ENCODE measurements at places on chromosomes 12 and 14.
A peak's percentile ranks its signal among the peaks of the same experiment; 100 is the strongest.

DNA sequence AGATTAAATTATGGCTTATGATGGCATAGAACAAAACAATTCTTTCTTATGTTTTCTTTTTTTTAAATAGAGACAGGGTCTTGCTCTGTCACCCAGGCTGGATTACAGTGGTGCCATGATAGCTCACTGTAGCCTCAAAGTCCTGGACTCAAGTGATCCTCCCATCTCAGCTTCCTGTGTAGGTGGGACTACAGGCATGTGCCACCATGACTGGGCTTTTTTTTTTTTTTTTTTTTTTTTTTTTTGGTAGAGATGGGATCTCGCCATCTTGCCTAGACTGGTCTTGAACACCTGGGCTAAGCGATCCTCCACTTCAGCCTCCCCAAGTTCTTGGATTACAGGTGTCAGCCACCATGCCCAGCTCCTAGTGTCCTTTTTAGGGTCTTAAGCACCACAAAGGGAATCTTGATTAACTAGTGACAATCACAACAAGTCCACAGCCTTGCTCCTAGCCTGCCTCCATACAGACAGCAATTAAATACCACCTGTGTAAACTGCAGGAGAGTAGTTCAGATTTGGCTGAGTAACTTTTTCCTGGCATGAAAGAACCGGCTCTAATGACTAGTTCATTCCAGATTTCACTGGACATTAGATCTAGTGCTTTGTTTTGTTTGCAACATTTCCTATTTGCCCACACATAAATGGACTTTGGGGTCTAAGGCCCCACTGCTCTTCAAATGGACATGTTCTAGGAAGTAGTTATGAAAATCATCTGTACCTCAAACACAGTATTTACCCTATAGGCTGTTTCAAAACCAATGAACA, 61.6 kb downstream of the SH2B3 start:
- DNase-seq, result no peak

GRCh38 chr12:106240821-106241220, 7.0 kb downstream of the CKAP4 start:
- DNase-seq, result no peak

GRCh38 chr12:125683748-125684381, 618.6 kb downstream of the AACS start:
- DNase-seq, result no peak

DNA sequence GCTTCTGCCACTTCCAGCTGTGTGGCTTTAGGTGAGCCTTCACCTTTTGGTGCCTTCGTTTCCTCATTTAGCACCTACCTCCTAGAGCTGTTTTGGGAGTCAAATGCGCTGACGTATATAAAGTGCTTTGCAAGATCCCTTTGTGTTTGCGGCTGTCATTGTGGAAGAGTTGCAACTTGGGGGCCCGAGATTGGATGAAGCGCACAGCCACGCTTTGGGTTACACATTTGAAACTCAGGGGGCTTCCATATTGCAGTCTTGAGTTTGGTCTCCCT, 636 bp upstream of the ARL6IP4 start:
- DNase-seq, result no peak

GRCh38 chr12:113403435-113404415, at the start of gene SDS:
Gene SDS (minus strand): TSS chr12:113403887. CDS start chr12:113399708, 4,179 bp downstream.
- DNase-seq, result peak; percentile 22

DNA sequence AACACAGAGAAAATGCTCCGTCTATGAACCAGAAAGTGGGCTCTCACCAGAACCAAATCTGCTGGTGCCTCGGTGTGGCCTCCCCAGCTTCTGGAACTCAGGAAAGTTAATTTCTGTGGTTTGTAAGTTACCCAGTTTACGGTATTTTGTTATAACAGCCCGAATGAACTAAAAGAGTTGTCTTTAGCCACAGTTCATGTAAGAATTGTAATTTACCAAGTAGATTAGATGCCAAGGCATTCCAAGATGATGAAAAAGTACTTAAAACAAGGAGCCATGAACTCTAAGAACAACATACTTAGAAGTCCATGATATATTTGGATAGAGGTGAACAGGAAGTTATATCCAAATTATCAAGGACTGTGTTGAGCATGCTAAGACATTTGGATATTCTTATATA, 259.9 kb upstream of the GARIN6 start:
- DNase-seq, result no peak

DNA sequence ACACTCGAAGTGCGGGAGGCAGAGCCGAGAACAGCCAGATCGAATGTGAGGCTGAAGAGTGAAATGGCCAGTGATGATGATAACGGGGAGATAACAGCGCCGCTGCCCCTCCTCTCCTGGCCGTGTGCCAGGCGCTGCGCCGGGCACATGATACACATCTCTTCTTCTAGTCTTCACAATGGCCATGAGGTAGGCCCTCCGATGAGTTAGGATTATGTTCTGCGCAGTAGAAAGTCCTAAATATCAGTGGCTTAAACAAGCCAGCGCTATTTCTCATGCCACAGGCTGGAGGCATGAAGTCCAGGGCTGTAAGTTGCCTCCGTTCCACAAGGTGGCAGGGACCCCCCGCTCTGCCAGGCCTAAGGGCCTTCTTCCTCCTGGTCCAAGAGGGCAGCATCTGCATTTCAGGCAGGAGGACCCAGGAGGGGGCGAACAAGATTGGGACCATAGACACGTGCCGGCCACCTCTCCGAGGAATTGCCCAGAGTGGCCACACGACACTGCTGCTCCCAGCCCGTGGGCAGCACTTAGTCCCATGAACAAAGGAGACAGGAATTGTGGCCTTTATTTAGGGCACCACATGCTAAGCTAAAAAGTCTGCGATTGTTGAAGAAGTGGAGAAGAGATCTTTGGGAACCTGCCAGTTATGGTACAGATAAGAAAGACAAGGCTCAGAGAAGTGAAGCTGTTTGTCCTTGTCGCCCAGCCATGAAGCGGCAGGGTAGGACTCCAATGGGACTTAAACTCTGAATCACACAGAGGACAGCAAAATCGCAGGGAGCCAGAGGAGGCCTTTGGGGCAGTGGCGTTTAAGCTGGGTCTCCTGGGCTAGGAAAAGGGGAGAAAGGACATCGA, 10.9 kb upstream of the HVCN1 start:
- no peak for DNase-seq

- DNase-seq, result peak; percentile 55
These were observed 1.9 kb downstream of the LRRK2 start for GRCh38 chr12:40226705-40227104.

- no peak for DNase-seq
These were observed 82.0 kb downstream of the ETV6 start for GRCh38 chr12:11731455-11731854.

DNA sequence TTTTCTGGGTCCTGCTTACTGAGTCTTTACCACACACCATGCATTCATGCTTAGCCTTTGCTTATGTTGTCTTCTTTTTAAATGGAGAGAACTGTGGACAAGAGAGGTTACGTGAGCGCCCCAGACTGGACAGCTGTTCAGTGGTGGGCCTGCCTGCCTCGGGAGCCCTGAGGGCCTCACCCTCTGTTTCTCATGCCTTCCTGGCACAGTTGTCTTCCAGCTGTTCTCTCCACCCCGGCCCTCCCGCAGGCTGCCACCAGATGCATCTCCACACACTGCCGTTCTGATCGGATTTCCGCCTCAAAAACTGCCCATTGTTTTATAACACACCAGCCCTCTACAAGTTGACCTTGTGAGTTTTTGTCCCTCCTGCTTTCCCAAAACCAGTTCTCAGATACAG, 100.8 kb downstream of the SAMD4A start:
- DNase-seq, result no peak

DNA sequence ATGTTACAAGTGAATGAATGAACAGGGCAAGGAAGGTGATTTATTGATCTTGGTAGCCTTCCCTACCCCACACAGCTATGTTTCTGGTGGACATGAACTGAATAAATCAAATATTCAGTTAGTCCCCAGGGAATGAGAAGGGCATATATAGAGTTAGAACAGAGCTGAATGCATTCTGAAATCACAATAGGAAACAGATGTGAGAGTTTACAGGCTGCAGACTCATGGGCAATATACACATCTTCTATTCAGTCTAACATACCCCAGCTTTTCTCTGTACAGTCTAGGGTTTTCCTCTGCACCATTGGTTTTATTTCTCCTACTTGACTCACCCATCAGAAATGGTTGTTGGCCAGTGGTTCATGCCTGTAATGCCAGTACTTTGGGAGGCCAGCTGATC, 7.3 kb upstream of the STX2 start:
- DNase-seq, result peak; percentile 44

DNA sequence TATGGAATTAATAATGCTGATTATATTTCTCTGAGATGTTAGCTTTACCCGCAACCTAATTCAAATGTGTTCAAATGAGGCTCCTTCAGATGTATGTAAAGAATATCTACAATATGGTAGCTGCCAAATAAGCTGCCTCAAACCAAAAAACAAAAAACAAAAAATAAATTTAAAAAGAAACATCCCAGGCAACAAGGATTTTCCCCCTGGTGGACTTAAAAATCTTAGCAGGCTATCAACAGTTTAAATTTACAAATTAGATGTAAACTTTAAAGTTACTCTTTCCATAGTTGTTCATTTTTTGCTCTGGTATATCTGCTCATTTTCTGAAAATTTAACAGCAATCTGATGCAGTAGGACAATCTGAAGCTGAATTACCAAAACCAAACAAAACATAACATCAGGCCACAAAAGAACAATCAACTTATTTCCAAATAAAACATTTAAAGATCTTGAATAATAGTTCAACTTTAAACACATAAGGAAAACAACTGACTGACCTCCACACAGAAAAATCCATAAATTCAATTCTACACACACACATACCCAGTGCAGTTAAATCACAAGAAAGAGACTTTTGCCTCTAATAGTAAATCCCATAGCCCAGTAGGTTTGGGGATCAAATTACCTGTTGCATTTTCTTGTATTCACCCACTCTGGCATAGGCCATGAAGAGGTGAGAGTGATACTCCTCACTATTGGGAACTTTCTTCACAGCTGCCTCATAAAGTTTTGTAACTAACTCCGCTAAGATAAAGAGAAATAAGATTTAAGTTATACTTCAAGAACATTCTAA, 21.3 kb downstream of the NAA25 start:
- no peak for DNase-seq

DNA sequence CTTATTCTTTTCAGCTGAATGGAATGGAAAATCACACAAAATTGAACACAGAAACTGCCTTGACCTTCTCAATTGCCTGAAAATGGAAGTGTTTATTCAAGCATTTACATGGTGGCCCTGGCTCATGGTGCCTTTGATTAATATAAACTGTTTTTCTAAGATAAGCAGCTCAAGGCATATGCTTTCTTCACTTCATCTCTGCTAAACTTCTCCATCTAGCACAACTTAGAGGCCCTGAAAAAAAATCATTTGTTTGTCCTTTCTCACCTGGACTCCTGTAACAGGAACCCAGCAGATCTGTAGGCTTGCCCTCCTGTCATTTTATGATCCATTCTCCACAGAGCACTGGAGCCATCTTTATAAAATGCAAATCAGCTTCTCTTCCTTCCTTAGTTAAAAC, 117.5 kb upstream of the KRR1 start:
- DNase-seq, result no peak

- DNase-seq, result no peak
These were observed 9.1 kb downstream of the PAH start for GRCh38 chr12:102907918-102908317.

DNA sequence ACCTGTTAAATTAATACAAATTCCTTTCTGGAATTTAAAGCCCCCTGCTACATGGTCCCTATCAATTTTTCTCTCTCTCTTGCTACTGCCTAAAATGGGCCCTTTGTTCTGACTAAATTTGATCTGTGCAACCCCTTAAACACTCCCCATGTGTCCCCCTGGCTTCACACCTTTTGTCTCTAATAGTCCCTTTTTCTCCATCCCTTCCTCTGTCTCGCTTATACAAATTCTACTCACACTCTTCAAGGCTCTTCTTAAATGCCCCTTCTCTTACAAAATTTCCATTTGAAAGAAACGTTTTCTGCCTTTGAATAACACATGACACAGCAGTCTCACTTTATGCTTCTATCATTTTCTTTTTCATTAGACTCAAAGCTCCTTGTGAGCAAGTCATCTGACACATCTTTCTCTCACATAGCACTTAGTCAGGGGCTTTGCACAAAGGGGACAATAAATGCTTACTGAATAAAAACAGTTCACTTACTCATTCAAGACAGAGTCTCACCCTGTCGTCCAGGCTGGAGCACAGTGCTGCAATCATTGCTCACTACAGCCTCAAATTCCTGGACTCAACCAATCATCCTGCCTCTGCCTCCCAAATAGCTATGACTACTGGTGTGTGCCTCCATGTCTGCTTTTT, 41.5 kb upstream of the NR2C1 start:
- no peak for DNase-seq

DNA sequence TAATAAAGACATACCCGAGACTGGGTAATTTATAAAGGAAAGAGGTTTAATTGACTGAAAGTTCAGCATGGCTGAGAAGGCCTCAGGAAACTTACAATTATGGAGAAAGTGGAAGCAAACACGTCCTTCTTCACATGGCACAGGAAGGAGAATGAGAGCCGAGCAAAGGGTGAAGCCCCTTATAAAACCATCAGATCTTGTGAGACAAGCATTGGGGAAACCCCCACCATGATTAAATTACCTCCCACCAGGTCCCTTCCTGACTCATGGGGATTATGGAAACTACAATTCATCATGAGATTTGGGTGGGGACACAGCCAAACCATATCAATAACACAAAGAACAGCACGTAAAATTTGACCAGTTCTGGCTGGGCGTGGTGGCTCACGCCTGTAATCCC, 85.6 kb upstream of the ATF7IP start:
- no peak for DNase-seq

GRCh38 chr12:100995201-100995600, 200.6 kb downstream of the ANO4 start:
- DNase-seq, result no peak

DNA sequence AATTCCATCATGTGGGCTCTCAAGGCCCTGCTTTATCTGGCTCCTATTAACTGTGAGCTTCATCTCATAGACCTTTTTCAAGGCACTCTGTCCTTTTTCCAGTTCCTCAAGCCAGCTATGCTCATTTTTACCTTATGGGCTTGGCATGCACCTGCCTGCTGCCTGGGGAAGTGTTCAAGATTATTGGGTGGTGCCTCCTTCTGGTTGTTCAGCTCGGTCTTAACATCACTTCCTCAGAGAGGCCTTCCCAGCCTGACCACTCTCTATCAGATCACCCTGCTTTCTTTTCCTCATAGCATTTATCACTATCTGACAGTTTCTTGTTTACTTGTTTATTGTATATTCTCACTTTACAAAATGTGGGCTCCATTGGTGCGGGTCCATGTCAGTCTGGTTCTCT, 141.3 kb downstream of the PTPRR start:
- no peak for DNase-seq

GRCh38 chr12:114762490-114763110, 78.6 kb upstream of the TBX3 start:
- DNase-seq, result peak; percentile 41

- no peak for DNase-seq
These were observed 25.9 kb downstream of the GPHB5 start for GRCh38 chr14:63292805-63293204.

- DNase-seq, result no peak
These were observed 158.5 kb upstream of the HMGA2 start for GRCh38 chr12:65665817-65666216.

DNA sequence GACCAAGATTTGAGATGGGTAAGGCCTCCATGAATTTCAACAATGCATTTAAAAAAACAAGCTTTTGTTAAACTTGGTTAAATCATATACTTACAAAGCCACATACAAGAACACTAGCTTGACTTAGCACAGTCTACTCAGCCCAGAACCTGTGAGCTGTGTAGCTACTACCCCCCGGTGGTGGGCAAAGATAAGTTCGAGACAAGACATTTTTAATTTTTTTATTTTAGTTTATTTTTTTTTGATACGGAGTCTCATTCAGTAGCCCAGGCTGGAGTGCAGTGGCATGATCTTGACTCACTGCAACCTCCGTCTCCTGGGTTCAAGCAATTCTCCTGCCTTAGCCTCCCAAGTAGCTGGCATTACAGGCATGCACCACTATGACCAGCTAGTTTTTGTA, 3.7 kb upstream of the NECAP1 start:
- DNase-seq, result peak; percentile 12
